ENCODE measurements at places on chromosomes 1 and 21.

GRCh38 chr1:10788592-10789006, 7.8 kb downstream of the CASZ1 start:
- DNase-seq = peak; percentile 79

- no peak for DNase-seq
Measured at GRCh38 chr1:89725011-89725370, 92.1 kb downstream of the LRRC8C start.

GRCh38 chr1:197041486-197042353, 25.3 kb downstream of the F13B start:
- no peak for DNase-seq

GRCh38 chr1:117689997-117690625, 84.3 kb downstream of the TENT5C start:
- DNase-seq = no peak

DNA sequence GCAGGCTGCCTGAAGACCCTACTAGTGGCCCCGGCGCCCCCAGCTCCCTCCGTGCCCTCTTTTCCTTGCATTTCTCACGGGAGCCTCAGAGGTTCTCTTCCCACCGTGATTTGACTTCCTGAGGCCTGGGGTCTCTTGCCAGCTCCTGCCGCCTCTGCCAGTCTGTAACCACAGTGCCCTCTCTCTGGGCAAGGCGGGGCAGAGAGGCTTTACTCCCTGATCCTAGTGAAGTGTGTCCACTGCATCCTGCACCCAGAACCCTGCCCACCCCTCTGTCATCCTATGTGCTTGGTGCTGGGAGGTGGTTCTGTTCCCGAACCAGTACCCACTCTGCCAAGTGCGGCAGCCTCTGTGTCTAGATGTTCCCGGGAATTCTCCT, 2.4 kb downstream of the ESPN start:
- DNase-seq = no peak

DNA sequence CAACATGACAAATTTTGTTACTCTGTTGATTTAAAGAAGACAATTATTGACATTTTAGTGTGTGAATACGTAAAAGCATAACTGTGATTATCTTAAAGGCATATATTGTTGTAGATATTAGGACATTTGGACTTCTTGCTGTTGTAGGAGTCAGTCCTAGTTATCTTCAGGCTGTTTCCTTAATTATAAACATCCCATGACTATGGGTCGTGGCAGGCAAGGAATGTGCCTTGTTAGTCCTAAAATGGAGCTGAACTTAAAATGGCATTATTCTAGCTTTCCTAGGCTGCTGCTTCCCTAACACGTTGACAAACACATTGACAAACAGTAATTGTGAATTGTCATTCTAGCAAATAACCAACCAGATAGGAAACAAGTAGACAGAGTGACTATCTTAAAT, 4.4 kb upstream of the MPZL1 start:
- no peak for DNase-seq

DNA sequence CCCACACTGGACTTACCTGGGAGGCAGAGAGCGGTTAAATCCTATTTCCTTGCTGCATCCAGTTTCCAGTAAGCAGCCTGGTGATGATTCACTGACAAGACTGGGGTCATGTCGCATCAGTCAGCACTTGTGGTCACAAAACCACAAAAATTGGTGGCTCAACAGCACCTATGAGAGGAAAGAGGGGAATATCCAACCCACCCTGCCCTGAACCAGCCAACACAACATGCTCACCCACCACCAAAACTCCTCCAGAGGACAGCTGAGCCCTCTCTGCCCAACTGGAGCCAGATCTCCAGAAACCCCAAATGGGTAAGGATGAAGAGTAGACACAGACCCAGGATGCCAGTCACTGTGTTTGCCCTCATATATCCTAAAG, 64.0 kb downstream of the CD46 start:
- DNase-seq = no peak

DNA sequence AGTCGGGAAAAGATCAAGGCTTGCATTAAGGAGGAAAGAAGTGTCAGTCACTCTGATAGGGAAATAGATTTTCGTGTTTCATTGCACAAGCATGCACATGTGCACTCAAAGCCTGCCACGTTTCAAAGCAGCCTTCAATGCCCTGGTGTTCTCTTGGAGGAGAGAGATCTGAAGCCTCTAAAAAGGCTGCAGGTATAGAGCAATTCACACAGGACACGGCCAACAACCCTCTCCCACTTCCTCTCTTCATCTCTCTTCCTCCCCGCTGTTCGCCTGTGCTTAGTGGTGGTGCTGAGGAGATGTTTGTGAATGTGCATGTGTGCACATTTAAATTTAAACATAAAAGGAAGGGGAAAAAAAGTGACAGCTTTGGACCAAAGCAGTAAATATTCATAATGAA, 117.7 kb downstream of the NUF2 start:
- no peak for DNase-seq

DNA sequence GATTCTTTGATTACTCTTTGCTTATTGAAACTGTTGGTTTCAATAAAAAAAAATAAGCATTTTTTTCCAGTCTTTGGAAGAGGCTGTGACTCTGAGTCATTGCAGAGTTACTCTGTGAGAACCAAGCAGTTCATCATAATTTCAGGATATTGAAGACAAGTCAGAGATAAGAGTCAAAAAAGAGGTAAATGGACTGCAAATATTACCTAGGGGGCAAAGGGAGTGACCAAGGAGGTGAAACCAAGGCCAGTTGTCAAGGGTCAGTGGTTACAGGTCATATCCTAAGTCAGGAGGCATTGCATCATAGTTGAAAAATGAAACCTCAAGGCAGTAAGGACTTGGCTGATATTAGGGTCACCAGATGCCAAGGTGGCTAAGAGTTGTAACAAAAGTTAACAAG, 597.1 kb upstream of the USP24 start:
- DNase-seq = no peak

- DNase-seq = no peak
Measured at GRCh38 chr1:234558330-234558836, 51.6 kb downstream of the IRF2BP2 start.

DNA sequence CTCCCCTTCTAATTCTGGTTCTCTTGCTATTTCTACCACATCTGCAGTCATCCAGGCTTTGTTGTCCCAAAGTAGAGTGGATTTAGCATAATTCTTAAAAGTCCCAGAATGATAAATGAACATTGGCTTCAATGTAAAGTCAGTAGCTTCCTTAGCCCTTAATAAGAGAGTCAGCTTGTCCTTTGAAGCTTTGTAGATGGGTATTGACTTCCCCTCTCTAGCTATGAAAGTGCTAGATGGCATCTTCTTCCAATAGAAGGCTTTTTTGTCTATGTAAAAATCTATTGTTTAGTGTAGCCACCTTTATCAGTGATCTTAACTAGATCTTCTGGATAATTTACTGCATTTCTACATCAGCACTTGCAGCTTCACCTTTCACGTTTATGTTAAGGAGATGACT, 181.4 kb upstream of the B3GALT2 start:
- no peak for DNase-seq

- DNase-seq = no peak
Measured at GRCh38 chr1:50724626-50725286, 235.3 kb downstream of the FAF1 start.

DNA sequence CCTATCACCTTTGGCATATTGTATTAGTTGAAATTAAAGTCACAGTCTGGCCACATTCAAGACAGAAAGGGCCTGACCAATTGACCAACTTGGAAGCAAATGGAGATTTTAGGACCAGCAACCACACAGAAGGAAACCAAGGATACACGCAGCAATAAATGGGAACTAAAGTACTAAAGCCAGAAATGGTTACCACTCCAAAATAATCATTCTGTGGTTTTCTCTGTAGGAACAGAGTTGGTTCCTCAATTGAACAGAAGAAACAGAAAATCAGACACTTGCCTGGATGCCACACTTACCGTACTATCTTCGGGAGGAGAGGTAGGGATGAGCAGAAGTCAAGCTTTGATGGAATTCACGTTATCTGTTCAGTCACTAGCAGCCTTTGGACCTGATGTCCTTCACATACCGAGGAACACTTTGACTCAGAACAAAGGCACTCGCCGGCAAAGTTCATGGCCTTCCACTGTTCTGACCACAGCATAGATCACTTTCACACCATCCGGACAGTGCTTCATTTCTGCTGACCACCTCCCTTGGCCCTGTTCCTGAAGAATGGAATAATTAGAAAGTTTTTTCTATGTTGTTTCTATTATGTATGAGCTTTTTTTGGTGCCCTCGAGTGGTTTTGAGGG, 96.9 kb downstream of the LPAR3 start:
- no peak for DNase-seq

GRCh38 chr1:223665592-223666312, at the start of gene CAPN8:
TSS of gene CAPN8 (minus strand) at chr1:223665701. CDS start at chr1:223665646, 55 bp downstream.
- no peak for DNase-seq

DNA sequence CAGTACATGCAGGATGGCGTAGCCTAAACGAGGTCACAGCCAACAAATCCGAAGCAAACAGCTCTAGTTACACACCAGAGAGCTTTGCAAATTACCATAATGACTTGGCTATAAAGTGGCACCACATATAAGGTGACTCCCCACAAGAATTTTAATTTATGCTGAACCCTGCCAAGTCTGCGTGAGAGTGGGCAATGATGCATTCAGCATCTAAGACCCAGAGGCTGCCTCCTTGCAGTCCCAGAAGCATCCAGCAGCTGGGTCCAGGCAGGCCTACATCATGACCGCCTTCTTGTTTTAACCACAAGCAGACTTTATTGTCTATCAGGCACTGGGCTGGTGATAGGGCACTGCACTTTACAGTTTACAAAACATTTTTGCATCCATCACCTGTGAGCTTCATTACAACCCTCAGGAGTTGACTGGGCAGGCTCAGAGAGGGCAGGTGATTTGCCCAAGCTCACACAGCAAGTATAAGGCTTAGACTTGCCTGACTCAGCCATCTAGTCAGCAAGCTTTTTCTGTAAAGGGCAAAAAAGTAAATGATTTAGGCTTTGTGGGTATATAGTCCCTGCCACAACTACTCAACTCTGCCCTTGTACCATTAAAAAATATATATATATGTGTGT, 134.6 kb downstream of the GLIS1 start:
- DNase-seq = no peak

- DNase-seq = no peak
Measured at GRCh38 chr1:38464071-38464661, 395.4 kb downstream of the RRAGC start.

DNA sequence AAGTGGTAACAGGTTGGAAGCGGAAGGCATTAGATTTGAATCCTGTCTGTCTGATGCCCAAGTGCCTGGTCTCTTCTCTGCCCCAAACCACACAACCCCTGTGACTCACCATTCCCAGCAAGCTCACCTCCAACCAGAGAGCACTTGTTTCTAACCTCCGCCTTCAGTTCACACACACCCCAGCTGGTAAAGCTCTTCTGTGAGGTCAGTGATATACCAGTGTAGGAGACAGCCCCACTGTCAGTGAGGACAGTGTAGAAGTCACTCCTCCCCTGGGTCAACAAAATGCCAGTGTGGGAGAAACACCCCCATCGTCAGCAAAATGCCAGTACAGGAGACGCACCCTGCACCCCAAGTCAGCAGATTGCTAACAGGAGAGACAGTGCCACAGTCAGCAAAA, 2.6 kb downstream of the RIMS3 start:
- no peak for DNase-seq

GRCh38 chr1:70462611-70463010, 51.5 kb downstream of the CTH start:
- DNase-seq = no peak

GRCh38 chr1:234862360-234862943, 252.5 kb upstream of the IRF2BP2 start:
- DNase-seq = no peak

DNA sequence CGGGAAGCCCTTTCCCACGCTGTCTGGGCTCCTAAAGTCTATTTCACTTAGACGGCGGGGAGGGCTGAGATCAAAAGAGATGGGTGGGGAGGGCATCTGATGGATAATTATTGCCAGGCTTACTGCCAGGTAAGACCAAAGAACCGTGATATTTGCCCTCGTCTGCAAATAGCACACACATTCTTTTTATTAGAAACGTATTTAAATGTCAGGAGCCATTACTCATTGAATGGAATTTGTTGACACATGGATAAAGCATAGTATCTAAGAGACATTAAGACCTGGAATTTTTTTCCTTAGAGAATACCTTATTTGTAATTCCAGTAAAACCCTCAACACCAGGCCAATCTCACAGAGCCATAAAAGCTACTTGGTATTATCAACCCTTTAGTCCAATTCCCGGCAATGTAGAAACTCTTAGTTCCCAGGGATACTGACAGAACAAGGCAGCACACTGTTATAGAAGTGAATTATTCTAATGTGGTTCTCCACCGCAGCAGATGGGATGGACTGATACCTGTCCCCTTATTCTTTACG, 10.6 kb downstream of the URB1 start:
- DNase-seq = peak; percentile 28

DNA sequence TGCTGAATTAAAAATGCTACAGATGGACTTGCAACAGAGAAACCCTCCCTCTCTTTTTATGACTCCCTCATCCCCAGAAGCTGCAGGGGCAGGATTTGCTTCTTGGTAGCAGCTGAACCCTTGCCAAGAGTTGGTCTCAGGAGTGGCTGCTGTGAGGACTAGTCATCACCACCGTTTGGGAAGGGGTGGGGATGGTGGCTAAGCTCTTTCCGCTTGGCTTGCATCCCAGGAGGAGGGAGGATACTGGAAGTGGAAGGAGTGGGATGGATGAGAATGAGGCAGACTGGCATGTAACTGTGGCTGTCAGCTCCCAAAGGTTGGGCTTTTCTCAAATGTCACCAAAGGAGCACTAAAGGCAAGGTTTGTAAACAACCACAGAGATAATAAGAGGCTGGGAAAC, 50.8 kb upstream of the COL24A1 start:
- peak; percentile 70 for DNase-seq
